Fibroblast of skin of left biceps (primary cell): ENCODE measurements at places on chromosomes 11 and 22.

GRCh38 chr11:3959015-3959902 is 103.8 kb downstream of the STIM1 start:
- DNase-seq: peak; percentile 61

- no peak for DNase-seq
Measured at GRCh38 chr11:86617502-86617901, 54.9 kb downstream of the ME3 start.

GRCh38 chr11:127193950-127194349 is 193.4 kb upstream of the KIRREL3 start:
- DNase-seq: no peak

DNA sequence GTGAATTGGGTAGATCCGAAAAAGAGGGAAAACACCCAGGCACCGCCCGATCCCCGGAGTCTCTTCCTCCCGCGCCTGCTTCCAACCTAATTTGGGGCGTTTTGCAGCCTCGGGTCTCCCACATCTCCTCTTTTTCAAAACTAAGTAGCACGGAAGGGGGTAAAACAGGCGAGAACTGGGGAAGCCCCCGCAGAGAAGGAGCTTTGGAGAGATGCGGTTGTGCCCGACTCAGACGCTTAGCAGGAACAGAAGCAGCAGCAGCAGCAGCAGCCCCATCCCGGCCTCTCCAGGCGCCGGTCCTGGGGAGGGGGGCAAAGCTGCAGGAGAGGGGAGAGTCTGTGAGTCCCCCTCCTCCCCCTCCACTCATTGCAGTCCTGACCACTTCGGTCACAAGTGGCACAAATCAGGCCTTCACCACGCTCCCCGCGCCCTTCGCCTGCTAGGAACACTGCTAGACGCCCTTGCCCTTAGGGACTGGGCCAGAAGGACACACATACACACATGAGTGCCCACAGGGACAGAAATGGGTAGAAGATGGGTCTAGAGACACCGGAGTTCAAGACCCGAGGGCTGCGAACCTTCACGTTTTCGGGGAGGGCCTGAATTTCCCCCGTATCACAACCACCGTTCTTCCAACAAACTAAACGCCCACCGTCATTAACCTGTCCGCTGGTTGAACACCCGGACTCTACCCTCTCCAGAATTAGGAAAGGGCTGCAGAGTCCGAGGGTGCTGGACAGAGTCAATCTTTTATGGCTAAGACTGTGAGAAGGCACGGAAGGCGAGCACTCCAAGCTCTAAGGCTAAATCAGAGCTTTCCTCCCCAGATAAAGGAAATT is 98.3 kb upstream of the HSD17B12 start:
- no peak for DNase-seq

- no peak for DNase-seq
Measured at GRCh38 chr11:48177661-48178060, 38.9 kb upstream of the OR4B1 start.

DNA sequence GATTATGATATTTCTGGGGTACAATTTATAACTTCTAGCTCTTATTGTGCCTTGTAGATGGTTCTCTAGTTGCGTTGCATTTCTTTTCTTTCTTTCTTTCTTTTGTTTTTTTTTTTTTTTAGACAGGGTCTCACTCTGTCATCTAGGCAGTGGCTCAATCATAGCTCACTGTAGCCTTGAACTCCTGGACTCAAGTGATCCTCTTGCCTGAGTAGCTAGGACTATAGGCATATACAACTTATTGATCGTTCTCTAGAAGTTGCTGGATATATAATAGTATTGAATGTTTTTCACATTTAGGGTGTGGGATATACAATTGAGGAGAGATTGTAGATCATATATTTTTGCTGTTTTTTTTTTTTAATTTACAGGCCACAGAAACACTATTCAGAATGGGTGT is 119.2 kb downstream of the TMEM135 start:
- no peak for DNase-seq

GRCh38 chr11:99368583-99368982 is 347.8 kb downstream of the CNTN5 start:
- no peak for DNase-seq

- DNase-seq: no peak
Measured at GRCh38 chr22:47091246-47091651, 328.8 kb downstream of the TBC1D22A start.
